ENCODE measurements at places on chromosomes 11 and 22.

DNA sequence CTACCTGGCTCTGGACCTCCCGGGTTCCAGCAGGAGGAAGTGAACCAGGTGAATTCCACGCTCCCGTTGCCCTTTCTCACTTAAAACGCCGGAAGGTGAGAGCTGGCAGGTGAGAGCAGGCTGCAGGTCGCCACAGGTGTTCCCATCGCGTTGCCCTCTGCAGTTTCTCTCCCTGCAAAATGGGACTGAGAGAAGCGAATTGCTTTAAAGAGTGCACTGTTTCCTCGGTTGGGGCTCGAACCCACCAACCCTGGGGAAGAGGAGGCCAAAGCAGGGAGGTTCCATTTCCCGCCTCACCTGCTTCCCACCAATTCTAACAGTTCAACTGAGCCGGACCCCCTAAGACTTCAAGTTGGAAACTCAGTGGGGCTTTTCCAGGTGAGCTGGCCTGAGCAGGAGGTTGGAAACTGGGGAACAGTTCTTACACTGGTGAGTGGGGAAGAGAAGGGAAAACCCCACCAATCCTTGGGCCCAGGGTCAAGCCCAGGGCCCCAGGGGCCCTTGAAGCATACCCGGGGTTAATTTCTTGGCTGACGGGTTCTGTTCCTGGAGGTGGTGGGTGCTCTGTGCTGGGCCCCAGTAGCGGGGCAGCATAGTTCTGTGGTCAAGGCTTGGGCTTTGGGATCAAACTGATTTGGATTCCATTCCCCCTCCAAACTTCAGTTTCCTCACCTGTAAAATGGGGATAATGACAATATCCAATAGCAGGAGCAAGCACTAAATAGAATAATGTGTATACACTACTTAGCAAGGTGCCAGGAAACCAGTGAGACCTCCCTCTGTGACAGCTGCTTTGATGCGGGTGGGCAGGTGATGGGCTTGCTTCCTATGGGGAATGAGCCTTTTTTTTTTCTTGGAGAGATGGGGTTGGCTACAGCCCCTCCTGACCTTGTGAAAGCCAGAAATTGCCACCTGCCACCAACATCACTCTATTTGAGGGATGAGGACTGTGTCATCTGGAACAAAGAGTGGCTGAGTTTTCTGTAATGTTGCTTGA, 788 bp downstream of the CD82 start:
- no peak for DNase-seq

DNA sequence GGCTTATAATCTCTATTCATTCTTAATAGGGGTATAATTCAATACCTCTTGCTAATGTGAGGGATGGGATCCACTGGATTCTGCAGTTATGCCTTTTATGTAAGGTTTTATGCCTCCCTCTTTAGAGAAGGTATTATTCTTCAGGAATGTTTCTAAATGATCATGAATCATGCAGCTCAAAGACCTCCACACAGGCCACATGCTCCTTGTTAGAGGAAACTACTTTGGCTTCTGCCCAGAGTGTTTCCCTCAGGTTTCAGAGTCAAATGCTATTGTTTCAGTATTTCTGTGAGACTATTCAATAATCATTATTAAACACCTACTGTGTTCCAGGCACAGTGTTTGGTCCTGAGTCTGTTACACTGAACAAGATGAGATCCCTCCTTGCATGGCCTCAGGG, 115.9 kb downstream of the RAB38 start:
- no peak for DNase-seq

DNA sequence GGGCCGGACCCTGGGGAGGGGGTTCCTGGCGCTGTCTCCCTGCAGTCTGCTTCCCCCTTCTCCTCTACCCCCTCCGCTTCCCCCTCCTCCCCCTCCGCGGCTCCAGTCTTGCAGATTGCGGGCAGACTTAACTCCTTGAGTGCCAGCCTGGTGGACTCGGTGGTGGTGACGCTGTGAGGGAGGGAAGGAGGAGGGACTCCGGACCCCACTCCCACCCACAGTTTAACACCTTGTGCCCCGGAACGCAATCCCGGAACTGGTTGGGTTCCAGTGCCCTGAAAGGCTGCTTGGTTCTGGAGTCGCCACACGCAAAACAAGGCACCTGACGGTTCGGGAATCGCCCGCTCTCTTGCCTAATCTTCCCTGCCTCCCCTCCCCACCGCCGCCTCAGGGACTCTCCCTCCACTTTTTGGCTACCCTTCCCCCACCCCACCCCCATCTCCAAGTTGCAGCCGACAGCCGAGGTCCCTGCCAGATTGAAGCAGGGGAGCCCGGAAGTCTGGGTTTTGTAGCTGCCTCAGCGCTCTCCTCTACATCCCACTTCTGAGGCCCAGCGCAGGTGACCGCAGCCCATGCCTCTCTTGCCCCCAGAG, 3.9 kb upstream of the BCL9L start:
- DNase-seq: peak; percentile 89

- DNase-seq: no peak
Measured at GRCh38 chr11:13859892-13860291, 102.6 kb upstream of the SPON1 start.

- no peak for DNase-seq
Measured at GRCh38 chr11:99424313-99425084, 403.8 kb downstream of the CNTN5 start.

- DNase-seq: peak; percentile 73
Measured at GRCh38 chr11:44927174-44927661, 23.5 kb downstream of the TP53I11 start.

- no peak for DNase-seq
Measured at GRCh38 chr11:61698173-61698948, 18.2 kb downstream of the DAGLA start.

GRCh38 chr11:72781063-72781312, 12.9 kb downstream of the STARD10 start:
- DNase-seq: no peak

GRCh38 chr11:71204748-71205664, 47.4 kb downstream of the SHANK2 start:
- DNase-seq: no peak

DNA sequence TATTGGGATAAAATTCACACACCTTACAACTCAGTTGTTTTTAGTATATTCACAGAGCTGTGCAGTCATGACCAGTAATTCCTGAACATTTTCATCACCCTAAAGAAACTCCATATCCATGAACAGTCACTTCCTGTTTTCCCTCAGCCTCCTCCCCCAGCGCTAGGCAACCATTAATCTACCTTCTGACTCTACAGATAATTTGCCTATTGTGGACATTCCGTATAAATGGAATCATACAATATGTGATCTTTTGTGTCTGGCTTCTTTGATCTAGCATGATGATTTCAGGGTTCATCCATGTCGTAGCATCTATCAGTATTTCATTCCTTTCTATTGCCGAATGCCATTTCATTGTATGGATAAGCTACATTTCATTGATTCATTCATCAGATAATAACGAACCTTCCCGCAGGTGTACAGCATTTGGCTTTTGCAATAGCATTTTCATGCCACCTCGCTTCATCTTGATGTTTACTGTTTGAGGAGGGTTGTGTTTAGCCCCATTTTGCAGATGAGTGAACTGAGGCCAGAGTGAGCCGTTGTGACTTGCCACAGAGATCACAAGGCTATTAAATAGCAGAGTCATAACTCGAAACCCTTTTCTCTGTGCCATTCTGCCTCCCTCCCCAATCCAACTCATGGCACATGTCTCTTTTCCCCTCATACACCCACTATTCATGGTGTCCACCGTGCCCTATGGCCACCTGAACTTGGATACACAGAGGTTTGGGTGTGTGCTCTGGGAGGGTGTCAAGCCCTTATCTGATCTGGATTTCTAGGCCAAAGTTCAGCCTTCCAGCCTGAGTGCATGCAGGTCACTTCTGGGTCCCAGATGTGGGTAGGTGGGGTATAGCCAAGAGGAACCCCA, 11.1 kb upstream of the MYH9 start:
- DNase-seq: no peak

DNA sequence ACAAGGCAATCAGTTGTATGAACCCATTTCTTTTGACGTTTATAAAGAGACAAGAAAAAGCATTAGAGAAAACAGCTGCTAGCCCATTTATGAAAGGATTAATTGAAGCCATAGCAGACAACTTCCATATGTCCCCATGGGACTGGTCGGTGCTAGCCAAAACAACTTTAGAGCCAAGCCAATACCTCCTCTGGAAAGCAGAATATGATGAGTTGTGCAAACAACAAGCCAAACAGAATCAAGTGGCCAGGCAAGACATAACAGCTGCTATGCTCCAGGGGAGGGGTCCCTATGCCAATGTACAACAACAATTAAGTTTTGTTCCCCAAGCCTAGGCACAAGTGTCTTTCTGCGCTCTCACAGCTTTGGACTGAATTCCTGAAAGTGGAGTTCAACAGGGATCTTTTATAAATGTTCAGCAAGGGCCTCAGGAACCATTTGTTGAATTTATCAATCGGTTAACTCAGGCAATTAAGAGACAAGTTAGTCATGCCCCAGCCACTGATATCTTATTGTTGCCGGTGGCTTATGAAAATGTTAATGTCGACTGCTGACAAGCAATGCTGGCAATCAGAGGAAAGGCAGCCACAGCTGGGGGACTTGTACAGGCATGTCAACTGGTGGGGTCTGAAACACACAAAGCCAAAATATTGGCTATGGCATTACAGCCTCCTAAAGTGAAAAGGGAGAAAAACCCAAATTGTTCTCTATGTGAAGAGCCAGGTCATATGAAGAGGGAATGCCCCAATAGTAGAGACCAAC, 1593.1 kb upstream of the TENM4 start:
- DNase-seq: no peak

GRCh38 chr22:41286639-41287091, 678 bp upstream of the RANGAP1 start:
- peak; percentile 32 for DNase-seq

GRCh38 chr22:50114221-50115021, 24.6 kb downstream of the MOV10L1 start:
- no peak for DNase-seq

GRCh38 chr11:36069576-36070212, 125.8 kb downstream of the LDLRAD3 start:
- no peak for DNase-seq
